ENCODE measurements at places on chromosomes 3 and 15. TPM values are rescaled to one million over a fixed set of nuclear protein-coding genes. Genes with fewer than 3 reads are reported as not detected.

Gene TGM5
- 0.08 TPM for polyA plus RNA-seq

Gene RPS17
- 2,706 TPM for polyA plus RNA-seq

DNA sequence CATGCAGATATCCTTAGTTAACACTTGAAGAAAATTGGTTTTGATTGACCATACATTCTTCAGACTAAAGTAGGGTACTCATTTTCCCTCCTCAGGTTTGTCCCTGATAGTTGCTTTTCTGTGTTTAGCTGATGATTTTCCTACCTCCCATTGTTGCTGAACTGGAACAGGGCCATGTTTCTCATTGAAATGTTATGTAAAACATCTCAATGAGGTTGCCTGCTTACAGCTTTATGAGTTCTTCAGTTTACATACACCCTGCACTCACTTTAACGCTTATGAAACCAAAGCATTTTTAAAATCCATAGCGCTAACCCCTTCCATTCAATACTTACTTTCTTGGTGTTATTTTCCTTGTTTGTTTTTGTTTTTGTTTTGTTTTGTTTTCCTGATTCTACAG is 61.9 kb downstream of the HMG20A start:
- DNase-seq = no peak

- no peak for DNase-seq
Measured at GRCh38 chr3:190892395-190892902, 30.0 kb upstream of the GMNC start.

DNA sequence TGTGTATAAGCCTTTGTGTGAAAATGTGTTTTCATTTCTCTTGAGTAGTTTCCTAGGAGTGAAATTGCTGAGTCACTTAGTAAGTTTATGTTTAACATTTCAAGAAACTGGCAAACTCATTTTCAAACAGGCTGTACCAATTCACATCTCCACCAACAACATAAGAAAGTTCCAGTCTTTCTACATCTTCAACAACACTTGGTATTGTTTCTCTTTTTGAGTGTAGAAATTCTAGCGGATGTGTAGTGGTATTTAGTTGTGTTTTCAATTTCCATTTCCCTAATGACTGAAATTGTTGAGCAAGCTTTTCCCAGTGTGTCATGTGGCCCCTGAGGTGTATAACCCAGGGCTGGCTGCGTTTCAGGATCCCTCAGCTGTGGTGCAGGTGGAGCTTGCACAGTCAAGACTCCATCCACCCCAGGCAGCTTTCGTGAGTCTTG is 258.5 kb downstream of the PDCD6IP start:
- no peak for DNase-seq

- DNase-seq = no peak
Measured at GRCh38 chr3:82129221-82129801, 367.9 kb upstream of the GBE1 start.

- DNase-seq = no peak
Measured at GRCh38 chr3:194069421-194070219, 66.3 kb upstream of the HES1 start.

GRCh38 chr15:39479911-39480310 is 101.0 kb upstream of the THBS1 start:
- no peak for DNase-seq

- DNase-seq = no peak
Measured at GRCh38 chr15:90047956-90048575, 46.9 kb downstream of the ZNF710 start.

GRCh38 chr3:136018876-136019275 is 53.3 kb downstream of the PPP2R3A start:
- DNase-seq = no peak

- no peak for DNase-seq
Measured at GRCh38 chr15:100034191-100034590, 301.0 kb upstream of the LYSMD4 start.

Data from hindlimb muscle (tissue), 1 donor.